ENCODE measurements at places on chromosomes 12 and 14.

GRCh38 chr12:64029013-64029857, 184.7 kb downstream of the SRGAP1 start:
- no peak for DNase-seq

- DNase-seq: no peak
Observed at GRCh38 chr14:100789460-100790417, 36.2 kb upstream of the MEG3 start.

DNA sequence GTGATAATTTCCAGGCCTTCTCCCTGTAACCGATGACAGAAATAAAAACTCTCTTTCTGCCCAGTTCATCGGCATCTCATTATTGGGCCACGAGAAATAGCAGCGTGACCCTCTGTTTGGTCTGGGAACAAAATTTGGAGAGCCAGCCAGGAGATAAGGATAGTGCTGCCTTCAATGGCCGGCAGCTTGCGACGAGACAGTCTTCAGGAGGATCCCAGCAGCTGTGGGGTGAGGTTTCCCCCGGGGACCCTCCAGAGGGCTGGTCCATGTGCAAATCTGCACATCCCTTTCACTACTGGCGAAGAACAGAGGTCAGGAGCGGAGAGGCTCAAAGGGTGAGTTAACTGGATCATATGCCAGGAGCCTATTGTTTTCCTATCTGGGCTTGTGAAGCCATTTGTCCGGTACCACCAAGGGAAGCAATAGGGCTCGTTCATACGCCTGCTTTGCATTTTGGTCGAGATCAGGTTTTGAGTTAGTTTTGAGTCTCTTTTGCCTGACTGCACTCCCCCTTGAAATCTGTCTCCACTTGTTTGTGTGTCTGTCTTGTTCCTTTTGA, 4.8 kb downstream of the SLC39A2 start:
- no peak for DNase-seq

DNA sequence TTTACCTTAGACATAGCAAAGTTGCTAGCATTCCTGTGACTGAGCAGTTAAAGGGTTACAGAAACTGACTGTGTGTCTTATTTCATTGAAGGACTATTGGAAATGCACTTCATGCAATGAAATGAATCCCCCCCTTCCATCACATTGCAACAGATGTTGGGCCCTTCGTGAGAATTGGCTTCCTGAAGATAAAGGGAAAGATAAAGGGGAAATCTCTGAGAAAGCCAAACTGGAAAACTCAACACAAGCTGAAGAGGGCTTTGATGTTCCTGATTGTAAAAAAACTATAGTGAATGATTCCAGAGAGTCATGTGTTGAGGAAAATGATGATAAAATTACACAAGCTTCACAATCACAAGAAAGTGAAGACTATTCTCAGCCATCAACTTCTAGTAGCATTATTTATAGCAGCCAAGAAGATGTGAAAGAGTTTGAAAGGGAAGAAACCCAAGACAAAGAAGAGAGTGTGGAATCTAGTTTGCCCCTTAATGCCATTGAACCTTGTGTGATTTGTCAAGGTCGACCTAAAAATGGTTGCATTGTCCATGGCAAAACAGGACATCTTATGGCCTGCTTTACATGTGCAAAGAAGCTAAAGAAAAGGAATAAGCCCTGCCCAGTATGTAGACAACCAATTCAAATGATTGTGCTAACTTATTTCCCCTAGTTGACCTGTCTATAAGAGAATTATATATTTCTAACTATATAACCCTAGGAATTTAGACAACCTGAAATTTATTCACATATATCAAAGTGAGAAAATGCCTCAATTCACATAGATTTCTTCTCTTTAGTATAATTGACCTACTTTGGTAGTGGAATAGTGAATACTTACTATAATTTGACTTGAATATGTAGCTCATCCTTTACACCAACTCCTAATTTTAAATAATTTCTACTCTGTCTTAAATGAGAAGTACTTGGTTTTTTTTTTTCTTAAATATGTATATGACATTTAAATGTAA, 31.5 kb downstream of the MDM2 start:
- no peak for DNase-seq

- no peak for DNase-seq
Observed at GRCh38 chr14:49934646-49935045, 41.8 kb downstream of the ARF6 start.

GRCh38 chr12:123393747-123394146, 9.8 kb downstream of the KMT5A start:
- DNase-seq: no peak

DNA sequence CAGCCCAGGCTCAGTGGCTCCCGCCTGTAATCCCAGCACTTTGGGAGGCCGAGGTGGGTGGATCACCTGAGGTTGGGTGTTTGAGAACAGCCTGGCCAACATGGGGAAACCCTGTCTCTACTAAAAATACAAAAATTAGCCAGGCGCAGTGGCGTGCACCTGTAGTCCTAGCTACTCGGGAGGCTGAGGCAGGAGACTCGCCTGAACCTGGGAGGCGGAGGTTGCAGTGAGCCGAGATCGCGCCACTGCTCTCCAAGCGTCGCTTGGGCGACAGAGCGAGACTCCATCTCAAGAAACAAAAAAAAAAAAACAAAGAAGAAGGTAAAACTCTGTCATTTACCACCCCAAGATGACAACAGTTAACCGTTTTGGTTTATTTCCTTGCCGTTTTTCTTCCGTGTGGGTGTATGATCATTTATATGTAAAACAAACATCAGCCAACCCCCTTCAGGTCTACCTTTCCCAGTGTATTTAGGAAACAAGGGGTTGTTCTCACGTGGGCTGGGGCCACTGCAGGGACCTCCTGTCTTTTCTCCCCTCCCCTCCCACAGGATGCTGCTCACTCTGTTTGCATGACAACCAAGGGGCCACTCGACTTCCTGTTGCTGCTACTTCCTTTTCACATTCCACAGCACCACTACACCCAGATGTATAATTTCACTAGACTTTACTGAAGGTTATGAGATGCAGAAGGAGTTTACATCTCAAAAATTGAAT, 13.6 kb downstream of the TTC9 start:
- DNase-seq: peak; percentile 90
